ENCODE measurements at places on chromosomes 11 and 22. TPM values are rescaled to one million over a fixed set of nuclear protein-coding genes. Genes with fewer than 3 reads are reported as not detected.

- no peak overlapping the region for H3K27ac ChIP-seq
- no peaks in the 10 kb centered on the region for H3K4me1 ChIP-seq
- H3K27me3 ChIP-seq, result no peaks in the 10 kb centered on the region
These were observed 716.3 kb upstream of the ANO5 start for GRCh38 chr11:21476588-21476987.

DNA sequence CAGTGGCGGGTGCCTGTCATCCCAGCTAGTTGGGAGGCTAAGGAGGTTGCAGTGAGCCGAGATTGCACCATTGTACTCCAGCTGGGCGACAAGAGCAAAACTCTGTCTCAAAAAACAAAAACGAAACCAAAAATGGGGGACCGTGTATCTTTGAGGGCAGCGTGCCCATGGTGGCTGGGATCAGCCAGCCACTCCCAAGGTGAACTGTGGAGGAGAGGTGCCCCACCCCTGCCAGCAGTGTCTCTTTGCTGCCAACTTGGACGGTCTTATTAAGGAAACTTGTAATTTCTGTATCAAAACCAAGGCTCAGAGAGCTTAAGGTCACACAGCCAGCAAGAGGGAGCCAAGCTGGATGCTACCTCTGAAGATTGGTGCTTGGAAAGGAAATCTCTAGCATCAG is 147.7 kb downstream of the CACNA1I start:
- H3K27me3 ChIP-seq, result no peaks in the 10 kb centered on the region
- no peaks in the 10 kb centered on the region for H3K36me3 ChIP-seq
- no peak overlapping the region for H3K27ac ChIP-seq
- no peaks in the 10 kb centered on the region for H3K4me1 ChIP-seq
- no peak for DNase-seq

DNA sequence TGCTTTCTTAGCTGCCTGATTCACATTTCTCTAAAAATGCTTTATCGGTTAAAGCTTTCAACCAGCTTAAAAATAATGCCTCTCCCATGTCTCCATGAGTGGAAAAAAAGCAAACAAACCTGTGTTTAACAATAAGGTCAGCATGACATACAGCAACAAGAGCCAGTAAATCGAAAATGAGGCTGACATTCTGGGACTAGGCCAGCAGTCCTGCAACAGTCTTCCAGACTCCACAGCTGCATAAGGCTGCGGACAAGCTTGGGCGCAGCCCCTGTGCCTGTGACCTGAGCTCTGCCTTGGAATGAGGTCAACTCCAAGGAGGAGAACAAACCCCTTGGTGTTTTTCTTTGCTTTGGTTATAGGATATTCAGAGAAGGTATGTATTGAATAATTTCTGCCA is 95.5 kb downstream of the PGR start:
- no peaks in the 10 kb centered on the region for H3K4me1 ChIP-seq
- no peaks in the 10 kb centered on the region for H3K27me3 ChIP-seq
- H3K4me3 ChIP-seq, result no peak overlapping the region
- H3K27ac ChIP-seq, result no peak overlapping the region
- DNase-seq, result no peak
- no peaks in the 10 kb centered on the region for H3K36me3 ChIP-seq

DNA sequence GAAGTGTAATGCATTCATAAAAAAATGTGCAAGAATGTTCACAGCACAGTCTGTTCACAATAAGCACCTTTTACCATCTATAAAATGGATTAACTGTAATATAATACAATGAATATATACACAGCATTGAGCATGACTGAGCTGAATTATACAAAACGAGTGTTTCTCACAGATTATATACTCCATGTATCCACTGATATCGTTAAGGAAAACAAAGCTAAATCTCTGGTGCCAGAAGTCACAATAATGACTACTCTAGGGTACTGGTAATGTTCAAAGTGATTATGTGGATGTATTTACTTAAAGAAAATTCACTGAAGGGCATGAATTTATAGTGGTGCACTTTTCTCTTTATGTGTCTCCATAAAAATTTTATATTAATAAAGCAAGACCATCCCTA is 33.2 kb downstream of the ACAT1 start:
- no peaks in the 10 kb centered on the region for H3K27me3 ChIP-seq
- no peak for DNase-seq
- no peaks in the 10 kb centered on the region for H3K4me1 ChIP-seq
- H3K27ac ChIP-seq, result no peak overlapping the region

GRCh38 chr11:92793189-92793588 is 176.3 kb upstream of the MTNR1B start:
- H3K4me1 ChIP-seq, result no peaks in the 10 kb centered on the region
- H3K27me3 ChIP-seq, result no peaks in the 10 kb centered on the region
- no peak for DNase-seq

GRCh38 chr11:16292167-16292859 is 64.0 kb downstream of the SOX6 start:
- H3K4me1 ChIP-seq, result no peaks in the 10 kb centered on the region
- no peaks in the 10 kb centered on the region for H3K36me3 ChIP-seq
- no peak overlapping the region for H3K27ac ChIP-seq
- no peak for DNase-seq

DNA sequence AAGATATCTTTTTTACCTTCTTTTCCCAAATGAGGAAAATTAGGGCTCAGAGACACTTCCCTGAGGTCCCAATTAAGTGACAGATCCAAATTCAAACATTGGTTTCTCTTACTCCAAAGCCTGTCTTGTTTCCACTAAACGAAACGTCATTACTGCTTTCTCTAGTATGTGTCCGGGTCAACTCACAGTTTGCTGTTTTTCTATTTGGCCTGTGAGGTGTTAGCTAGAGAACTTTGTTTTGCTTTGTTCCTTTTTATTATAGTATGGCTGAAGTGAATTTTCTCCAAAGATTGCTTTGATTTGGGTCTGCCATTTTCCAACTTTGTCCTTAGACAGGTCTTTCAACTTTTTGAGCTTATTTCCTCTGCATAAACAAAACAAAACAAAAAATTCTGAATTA is 179.6 kb downstream of the UVRAG start:
- no peaks in the 10 kb centered on the region for H3K36me3 ChIP-seq
- no peak for DNase-seq
- no peak overlapping the region for H3K4me3 ChIP-seq
- no peaks in the 10 kb centered on the region for H3K27me3 ChIP-seq

DNA sequence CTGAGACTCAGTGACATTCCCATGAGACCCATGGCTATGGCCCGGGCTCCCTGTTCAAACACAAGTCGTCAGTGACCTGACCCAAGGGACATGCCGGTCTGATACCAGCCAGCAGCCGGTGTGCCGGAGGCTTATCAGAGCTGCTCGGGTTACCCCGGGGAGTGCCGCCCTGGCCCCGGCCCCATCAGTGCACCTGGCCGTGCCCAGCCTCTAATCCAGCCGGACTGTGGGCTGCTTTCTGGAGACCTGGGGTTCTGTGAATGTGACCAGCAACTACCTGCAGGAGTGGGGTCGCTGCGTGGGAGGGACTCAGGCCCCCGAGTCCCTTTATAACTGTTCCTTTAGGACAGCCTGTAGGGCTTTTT is 52.7 kb downstream of the LINC01488 start:
- H3K4me3 ChIP-seq, result no peak overlapping the region
- H3K36me3 ChIP-seq, result no peaks in the 10 kb centered on the region
- H3K27ac ChIP-seq, result no peak overlapping the region
- no peaks in the 10 kb centered on the region for H3K4me1 ChIP-seq
- no peaks in the 10 kb centered on the region for H3K27me3 ChIP-seq

DNA sequence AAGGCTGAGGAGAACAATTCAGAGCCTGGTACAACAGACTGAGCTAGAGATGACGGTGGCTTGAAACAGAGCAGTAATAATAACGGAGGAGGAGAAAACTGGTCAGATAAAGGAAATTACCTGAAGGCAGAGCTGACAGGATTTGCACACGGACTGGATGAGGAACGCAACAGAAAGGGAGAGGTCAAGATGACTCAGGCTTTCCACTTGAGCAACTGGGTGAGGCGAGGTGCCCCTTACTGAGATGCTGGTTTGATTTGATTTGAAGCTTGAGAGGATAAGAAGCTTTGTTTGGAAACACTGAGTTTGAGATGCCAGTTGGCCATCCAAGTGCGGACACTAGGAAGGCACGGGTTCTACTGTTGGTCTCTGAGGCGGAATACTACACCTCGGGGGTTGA is 35.4 kb upstream of the NRIP3 start:
- H3K36me3 ChIP-seq, result no peaks in the 10 kb centered on the region
- H3K27me3 ChIP-seq, result no peaks in the 10 kb centered on the region
- no peaks in the 10 kb centered on the region for H3K4me1 ChIP-seq
- no peak for DNase-seq
- no peak overlapping the region for H3K27ac ChIP-seq
- H3K4me3 ChIP-seq, result no peak overlapping the region

DNA sequence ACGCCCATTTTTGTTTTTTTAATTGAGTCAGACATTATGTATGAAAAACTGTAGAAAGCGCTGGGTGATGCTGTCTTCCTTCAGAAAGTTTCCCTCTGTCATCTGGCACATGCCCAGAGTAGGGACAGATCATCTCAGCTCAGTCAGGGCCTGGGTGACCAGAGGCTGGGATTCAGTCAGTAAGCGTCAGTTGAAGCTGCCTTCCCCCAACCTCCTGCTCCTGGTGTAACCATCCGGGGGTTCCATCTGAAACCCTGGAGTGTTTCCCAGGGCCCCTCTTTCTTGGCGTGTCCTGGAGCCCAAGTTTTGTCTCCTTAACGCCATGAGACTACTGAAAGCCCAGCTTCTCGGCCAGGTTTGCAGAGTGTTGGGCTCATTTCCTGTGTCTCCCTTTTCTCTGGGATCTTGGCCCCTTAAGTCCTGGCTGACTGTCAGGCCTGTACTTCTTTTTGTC is 10.7 kb downstream of the PPFIA1 start:
- no peak overlapping the region for H3K4me3 ChIP-seq
- no peaks in the 10 kb centered on the region for H3K36me3 ChIP-seq
- H3K4me1 ChIP-seq, result no peaks in the 10 kb centered on the region
- no peak for DNase-seq
- no peak overlapping the region for H3K27ac ChIP-seq
- H3K27me3 ChIP-seq, result no peaks in the 10 kb centered on the region

GRCh38 chr11:96715208-96715607 is 325.4 kb downstream of the JRKL start:
- H3K27ac ChIP-seq, result no peak overlapping the region
- no peak overlapping the region for H3K4me3 ChIP-seq
- DNase-seq, result no peak
- no peaks in the 10 kb centered on the region for H3K36me3 ChIP-seq
- no peaks in the 10 kb centered on the region for H3K27me3 ChIP-seq

DNA sequence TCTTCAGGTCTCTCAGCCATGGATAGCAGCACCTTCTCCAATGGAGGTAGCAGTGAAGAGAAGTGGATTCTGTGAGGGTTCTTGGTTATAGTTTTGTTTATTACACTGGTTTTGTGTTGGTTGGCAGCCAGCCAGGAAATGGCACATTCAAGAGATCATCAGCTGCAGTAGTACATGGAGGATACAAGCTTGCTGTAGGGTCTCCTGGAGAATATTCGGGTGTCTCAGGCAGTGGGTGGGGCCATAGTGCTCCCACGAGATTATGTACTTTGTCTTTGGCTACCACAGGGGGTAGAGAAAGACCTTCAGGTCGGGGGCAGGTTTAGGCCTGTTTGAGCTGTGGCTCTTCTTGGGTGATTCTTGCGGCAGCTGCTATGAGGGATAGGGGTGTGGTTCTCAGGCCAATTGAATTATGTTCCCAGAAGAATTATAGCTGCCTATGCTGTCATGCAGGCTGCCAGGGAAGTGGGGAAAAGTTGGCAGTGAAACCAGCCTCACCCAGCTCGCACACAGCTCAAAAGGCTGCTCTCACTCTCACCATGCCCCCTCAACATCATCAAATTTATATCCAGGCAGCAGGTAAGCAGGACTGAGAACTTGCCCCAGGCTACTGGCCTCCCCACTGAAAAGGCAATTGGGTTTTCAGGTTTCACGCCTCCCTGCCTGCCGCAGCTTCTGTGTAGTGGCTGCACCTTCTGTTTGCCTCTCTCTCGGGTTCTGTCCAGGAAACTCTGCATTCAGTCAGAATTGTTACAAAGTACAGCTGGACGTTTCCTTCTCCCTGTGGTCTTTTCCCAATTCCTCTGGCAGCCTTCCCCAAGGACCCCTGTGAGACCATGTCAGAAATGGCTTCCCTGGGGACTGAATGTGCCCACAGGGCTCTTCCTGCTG is 435.5 kb downstream of the LUZP2 start:
- H3K36me3 ChIP-seq, result no peaks in the 10 kb centered on the region
- no peak overlapping the region for H3K27ac ChIP-seq
- H3K4me1 ChIP-seq, result no peaks in the 10 kb centered on the region
- H3K4me3 ChIP-seq, result no peak overlapping the region

DNA sequence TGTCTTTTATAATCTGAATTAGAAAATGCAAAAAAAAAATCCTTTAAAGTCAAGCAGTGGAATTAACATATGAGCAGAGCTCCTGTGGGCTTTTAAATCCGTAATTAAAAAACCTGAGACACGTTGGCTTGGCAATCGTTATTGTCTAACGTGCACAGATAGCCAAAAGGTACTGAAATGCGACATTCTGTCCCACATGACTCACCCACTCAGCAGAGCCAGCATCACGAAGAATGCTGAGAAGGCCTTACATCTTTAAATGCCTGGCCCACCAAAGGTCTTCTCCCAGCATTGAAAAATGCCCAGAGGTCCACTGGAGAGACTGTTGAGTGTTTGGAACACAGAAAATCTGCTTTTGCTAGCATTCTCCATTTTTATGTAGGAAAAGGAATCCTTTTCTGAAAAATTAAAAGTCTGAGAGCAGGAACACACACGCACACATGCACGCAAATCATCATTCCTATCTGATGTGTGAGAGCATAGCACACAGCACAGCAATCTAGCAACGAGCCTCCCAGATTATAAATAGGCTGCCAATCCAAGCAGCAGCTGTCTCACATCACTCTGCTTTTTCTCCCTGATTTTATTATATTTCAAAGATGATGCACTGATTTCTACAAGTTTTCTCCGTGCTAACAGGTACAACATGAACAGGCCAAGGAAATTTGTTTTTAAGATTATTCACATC is 94.5 kb downstream of the PHF21A start:
- H3K27ac ChIP-seq, result no peak overlapping the region
- H3K4me3 ChIP-seq, result no peak overlapping the region
- no peaks in the 10 kb centered on the region for H3K27me3 ChIP-seq
- H3K4me1 ChIP-seq, result no peaks in the 10 kb centered on the region

GRCh38 chr11:112100462-112100861 is 13.8 kb downstream of the SDHD start:
- DNase-seq, result no peak
- H3K36me3 ChIP-seq, result no peaks in the 10 kb centered on the region
- no peak overlapping the region for H3K27ac ChIP-seq
- H3K4me1 ChIP-seq, result no peaks in the 10 kb centered on the region
- H3K27me3 ChIP-seq, result no peaks in the 10 kb centered on the region
- H3K4me3 ChIP-seq, result no peak overlapping the region

Gene OR1S1
- not detected for total RNA-seq

Gene RASL10A
- 0.28 TPM for total RNA-seq

Gene LMO2
- total RNA-seq, result 0.73 TPM

Gene KRTAP5-10
- not detected for total RNA-seq

Gene ANKK1
- total RNA-seq, result 0.24 TPM

Measured in naive thymus-derived CD4-positive, alpha-beta T cell (primary cell).